ENCODE measurements at places on chromosomes 5 and 9.

DNA sequence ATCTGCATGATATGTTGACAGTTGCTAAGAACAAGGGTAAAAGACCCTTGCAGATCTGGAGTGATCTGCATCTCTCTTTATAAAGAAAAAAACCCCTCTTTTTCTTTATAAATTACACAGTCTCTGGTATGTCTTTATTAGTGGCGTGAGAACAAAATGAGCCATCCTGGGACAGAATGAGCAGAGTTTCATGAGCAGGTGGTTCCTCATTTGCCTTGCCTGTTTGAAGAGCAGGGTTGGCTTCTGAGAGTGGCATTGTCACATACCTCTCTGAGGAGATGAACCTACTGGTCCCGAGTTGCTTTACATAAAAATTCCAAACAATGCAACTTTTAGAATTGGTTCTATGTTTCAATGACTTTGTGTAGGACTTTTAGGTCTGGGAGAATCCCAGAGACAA lies 94.3 kb downstream of the INSYN2B start:
- DNase-seq = no peak
- H3K27me3 ChIP-seq = peaks cover 38% of the 10 kb centered on the region
- H3K27ac ChIP-seq = no peak overlapping the region
- H3K4me3 ChIP-seq = no peak overlapping the region
- peaks cover 5% of the 10 kb centered on the region for H3K4me1 ChIP-seq
- H3K36me3 ChIP-seq = no peaks in the 10 kb centered on the region

DNA sequence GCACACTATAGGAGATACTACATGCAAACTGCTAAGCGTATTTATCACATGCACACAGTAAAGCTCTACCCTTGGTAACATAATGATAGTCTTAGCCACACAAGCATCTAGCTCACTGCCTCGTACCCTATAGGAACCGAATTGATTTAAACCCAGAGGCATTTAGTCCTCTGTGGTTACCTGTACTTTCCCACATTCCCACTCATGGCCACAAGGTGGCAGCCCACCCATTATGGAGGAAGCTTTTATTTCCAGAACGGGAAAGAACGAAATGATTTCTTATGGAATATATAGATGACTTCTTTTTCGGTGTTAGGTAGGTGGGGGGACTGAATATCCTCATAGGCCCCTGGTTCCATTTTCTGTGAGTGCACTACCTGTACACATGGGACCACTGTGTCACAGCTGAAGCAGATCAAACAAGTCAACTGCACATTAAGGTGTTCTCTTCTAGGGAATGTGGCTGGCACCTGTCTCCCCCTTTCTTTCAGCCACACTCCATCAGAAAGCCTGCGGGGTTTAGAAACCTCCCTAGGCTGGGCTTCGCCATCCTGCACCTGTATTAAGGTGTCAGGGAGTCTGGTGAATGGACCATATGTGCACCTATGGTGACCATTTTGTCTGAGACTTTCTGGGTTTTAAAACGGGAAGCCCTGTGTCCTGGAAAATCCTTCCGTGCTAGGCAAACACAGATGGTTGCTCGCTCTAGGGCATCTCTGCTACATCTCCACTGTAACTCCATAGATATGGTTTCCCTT lies 313.2 kb downstream of the SLIT3 start:
- H3K27ac ChIP-seq = no peak overlapping the region
- DNase-seq = peak; percentile 86
- H3K4me3 ChIP-seq = no peak overlapping the region
- no peaks in the 10 kb centered on the region for H3K36me3 ChIP-seq
- peaks cover 42% of the 10 kb centered on the region for H3K27me3 ChIP-seq

GRCh38 chr9:99660191-99660636 lies 161.5 kb upstream of the NR4A3 start:
- no peaks in the 10 kb centered on the region for H3K27me3 ChIP-seq
- peaks cover 2% of the 10 kb centered on the region for H3K4me1 ChIP-seq
- no peak overlapping the region for H3K27ac ChIP-seq
- H3K36me3 ChIP-seq = no peaks in the 10 kb centered on the region
- H3K4me3 ChIP-seq = no peak overlapping the region

DNA sequence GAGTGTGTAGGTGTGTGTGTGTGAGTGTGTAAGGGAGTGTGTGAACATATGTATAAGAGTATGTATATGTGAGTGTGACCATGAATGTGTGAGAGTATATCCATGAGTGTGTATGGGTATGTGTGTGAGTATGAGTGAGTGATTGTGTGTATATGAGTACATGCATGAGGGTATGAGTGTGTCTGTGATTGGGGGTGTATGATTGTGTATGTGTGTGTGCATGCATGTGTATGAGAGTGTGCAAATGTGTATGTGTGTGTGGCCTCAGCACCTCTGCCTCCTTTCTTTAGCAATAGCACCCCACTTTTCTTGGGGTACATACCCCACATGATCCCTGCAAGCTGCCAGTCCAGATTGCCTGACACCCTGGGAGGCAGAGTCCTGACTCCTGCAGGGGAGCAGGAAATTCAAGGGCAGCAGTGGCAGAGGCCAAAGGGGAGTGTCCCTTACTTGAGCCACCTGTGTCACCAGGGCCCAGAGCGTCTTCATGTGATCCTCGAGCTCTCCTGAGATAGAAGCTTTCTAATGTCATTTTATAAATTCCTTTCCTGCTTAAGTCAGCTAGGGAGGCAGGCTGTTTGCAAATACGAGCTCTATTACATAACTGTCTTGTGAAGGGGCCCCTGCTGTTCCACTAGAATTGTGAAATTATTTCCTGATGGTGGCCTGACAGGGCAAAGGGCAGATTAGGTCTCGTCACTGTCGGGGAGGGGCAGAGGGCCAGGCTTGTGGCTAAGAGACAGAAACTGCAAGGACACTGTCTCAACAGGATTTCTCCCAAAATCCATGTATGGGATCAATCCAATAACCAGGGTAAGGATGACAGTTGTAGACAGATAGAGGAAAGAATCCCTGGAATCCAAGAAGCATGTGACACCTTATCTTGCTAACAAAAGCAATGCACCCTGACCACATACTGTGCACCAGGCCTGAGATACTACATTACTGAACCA lies 389.1 kb downstream of the GADD45G start:
- H3K27ac ChIP-seq = no peak overlapping the region
- DNase-seq = no peak
- H3K4me3 ChIP-seq = no peak overlapping the region
- H3K27me3 ChIP-seq = no peaks in the 10 kb centered on the region
- H3K36me3 ChIP-seq = no peaks in the 10 kb centered on the region
- peaks cover 12% of the 10 kb centered on the region for H3K4me1 ChIP-seq

DNA sequence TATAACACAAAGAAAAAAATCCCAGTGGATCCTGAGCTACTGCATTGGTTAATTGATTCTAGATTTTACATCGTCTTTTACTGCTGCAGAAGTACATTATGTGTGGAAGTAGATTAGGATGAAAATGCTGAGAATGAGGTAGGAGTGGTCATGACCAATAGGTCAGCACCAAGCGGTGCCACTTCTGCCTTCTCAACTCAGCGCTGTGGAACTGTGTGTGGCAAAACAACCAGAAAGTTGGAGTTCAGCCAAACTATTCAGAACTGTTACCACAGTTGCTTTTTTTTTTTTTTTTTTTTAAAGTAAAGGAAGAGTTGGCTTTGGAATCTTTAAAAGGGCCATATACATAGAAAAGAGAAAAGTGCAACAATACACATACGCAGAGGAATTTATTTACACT lies 24.2 kb downstream of the POU5F2 start:
- H3K36me3 ChIP-seq = no peaks in the 10 kb centered on the region
- no peak for DNase-seq
- H3K4me3 ChIP-seq = no peak overlapping the region
- no peak overlapping the region for H3K27ac ChIP-seq
- peaks cover 42% of the 10 kb centered on the region for H3K4me1 ChIP-seq

DNA sequence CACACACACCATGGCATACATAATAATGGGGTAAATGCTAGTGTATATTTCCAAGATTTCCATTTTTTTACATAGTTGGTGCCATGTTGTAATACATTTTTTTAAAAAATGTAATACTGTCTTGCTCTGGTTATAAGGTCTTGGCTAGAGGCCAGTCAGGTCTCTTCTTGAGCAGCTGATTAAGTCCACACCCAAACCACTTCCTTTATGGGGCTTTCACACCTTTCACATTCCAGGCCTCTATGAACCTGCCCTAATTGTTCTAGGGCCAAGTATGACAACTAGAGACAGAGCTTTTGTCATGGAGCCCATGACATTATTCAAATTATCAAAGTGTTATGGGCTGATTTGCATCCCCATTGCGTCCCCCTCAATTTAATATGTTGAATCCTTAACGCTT lies 495.6 kb upstream of the CTNND2 start:
- no peak overlapping the region for H3K4me3 ChIP-seq
- H3K27me3 ChIP-seq = peaks cover 1% of the 10 kb centered on the region
- no peak overlapping the region for H3K27ac ChIP-seq
- no peak for DNase-seq

GRCh38 chr9:34654323-34655051 lies 2.5 kb downstream of the IL11RA start:
- peaks cover 3% of the 10 kb centered on the region for H3K36me3 ChIP-seq
- H3K4me1 ChIP-seq = peaks cover 46% of the 10 kb centered on the region
- H3K4me3 ChIP-seq = peak overlapping the region; percentile 71
- peak overlapping the region; percentile 95 for H3K27ac ChIP-seq
- no peaks in the 10 kb centered on the region for H3K27me3 ChIP-seq

GRCh38 chr9:79877943-79878602 lies 306.3 kb downstream of the TLE4 start:
- no peaks in the 10 kb centered on the region for H3K36me3 ChIP-seq
- H3K4me3 ChIP-seq = no peak overlapping the region
- no peak overlapping the region for H3K27ac ChIP-seq
- H3K27me3 ChIP-seq = peaks cover 6% of the 10 kb centered on the region
- no peaks in the 10 kb centered on the region for H3K4me1 ChIP-seq
